ENCODE measurements at places on chromosomes 12 and 14.

DNA sequence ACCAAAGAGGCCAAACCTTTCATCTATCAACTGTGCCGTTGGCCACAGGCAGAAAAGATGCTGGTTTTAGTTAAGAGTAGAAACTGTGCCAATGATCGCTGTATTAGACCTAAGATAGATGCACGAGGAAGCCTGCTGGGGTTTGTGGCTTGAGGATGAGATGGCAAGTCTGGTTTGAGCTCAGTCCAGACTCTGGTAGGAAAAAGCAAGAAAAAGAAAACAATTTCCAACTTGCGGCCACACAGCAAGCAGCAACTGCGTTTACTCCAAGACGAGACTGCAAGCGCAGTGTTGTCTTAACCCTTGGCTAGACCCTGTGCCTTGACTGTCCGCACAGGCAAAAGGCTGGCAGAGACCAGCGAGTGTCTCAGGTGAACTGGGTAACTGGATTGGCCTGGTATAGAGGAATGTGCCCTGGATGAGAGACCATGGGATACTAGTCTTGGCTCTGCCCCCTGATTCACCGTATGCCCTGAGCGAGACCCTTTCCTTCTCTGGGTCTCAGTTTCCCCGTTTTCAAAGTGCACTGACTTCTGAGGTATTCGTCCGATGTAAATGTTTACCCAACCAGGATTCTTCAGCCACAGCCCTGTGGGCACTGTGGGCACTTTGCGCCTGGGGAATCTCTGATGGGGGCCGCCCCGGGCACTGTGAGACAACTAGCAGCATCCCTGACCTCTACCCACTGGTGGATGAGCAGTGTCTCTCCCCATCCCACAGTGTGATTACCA, 113.4 kb downstream of the DICER1 start:
- no peak for DNase-seq

DNA sequence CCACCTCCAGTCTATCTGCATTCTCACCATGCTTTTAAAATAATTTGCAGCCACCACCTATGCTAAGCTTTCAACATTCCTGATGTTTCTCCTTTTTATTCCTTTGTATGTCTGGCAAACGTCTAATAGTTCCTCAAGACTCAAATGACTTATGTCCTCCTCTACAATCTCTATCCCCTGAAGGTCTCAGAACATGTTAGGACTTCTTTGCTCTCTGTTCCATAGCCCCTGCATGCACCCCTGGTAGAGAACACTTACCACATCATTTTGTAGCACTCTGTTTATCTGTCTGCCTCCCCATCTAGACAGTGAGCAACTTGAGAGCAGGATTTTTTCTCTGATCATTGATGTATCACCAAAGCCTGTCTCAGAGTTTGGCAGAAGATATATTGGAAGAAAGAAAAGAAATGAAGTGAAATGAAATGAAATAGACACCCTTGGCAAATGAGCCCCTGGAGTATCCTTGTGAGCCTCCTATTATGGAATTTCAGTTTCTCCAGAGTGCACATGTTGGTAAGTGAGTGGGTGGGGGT, 1231.2 kb upstream of the FLRT2 start:
- no peak for DNase-seq

DNA sequence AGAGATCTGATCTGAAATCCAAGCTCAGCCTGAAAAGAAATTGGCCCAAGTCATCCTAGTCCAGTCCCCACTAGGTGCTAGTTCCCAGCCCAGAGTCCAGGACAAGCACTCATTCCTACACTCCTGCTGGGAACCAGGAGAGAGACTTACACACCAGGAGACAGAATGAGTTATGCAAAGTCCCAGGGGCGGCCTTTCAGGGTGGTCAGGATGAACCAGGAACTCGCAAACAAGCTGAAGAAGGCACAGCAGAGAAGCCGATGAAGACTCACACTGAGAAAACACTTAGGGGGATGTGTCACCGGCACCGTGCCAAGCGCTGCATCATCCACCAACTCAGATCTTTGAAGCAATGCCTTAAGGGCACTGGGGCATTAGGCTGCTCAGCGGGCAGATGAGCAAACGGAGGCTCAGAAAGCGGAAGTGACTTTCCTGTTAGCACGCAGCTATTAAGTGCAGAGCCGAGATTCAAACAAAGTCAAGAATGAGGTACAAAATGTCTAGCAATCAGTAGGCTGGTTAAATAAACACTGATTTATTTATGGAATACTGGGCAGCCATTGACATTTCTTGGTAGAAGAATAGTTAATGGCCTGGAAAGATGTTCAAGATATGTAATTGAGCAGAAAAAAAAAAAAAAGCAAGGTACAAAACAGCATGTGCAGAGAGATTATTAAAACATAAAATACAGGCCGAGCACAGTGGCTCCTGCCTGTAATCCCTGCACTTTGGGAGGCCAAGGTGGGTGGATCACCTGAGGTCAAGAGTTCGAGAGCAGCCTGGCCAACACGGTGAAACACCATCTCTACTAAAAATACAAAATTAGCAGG, 78.7 kb downstream of the LRRC74A start:
- DNase-seq, result no peak

DNA sequence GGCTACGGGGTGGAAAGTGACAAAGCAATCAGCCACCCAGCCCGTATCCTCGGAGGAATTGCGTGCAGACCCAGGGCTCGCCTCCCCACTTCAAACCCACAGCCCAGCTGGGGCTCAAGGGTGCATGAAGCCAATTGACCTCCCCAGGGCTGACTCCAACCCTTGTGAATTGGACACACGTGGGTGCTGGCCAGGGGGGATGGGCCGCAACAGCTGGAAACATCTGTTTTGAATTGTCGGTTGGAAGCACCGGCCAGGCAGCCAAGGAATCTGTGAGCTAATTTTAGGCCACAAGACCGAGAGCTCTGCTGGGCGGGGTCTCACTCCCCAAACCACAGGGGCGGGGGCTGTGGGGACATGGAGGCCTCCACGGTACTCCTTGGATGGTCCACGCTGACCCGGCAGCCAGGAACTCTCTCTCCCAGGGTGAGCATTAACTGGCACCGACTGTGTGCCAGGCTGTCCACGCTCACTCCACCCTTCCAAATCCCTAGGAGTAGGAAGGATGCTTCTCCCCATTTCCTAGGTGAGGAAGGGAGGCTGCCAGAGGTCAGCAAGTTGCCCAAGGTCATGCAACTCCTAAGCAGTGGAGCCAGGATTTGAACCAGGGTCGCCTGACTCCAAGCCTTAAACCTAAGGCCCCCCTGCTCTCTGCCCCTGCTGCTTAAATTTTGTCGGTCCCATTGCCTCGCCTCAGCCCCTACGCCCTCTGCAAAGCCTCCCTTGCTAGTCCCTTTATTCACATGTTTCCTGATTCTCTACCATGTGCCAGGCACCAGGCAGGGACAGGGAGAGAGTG, 11.9 kb upstream of the TMEM119 start:
- no peak for DNase-seq

- no peak for DNase-seq
Observed at GRCh38 chr12:92556141-92556540, 146.6 kb upstream of the PLEKHG7 start.

- no peak for DNase-seq
Observed at GRCh38 chr12:79067977-79068376, 203.4 kb downstream of the SYT1 start.

DNA sequence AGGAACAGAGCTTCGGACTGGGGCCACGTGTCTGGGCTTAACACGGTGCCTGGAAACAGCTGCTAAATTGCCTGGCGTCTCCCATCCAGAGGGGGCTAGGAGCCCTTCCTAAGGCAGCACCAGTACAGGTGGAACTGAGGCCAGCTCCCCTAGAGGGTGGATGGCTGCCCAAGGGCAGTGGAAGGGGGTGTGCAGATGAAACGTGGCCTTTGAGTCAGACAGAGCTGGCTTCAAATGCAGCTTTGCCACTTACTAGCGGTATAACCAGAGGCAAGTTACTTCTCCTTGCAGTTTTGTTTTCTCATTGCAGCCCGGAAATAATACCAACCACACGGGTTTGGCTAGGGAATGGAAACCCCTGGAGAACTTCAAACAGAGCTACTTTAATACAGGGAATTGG, 59.3 kb upstream of the SLC24A4 start:
- no peak for DNase-seq

- no peak for DNase-seq
Observed at GRCh38 chr14:92414690-92415445, 91.9 kb downstream of the SLC24A4 start.

- no peak for DNase-seq
Observed at GRCh38 chr12:127548123-127548553, 718.8 kb upstream of the TMEM132C start.

DNA sequence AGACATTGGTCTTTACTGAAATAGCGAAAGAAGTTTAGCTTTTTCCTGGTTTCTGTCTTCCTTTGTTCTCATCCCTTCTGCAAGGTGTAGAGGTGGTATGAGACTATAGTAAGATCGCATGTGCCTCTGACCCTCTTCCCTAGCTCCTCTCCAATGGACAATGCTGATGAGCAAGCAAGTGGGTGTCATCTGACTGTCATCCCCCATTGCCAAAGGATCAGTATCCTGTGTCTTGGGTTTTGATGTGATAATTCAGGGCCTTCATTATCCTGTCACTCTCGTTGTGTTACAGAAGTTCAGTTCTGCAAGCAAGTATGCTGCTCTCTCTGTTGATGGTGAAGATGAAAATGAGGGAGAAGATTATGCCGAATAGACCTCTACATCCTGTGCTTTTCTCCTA, 10.0 kb upstream of the TNS2 start:
- DNase-seq, result no peak

DNA sequence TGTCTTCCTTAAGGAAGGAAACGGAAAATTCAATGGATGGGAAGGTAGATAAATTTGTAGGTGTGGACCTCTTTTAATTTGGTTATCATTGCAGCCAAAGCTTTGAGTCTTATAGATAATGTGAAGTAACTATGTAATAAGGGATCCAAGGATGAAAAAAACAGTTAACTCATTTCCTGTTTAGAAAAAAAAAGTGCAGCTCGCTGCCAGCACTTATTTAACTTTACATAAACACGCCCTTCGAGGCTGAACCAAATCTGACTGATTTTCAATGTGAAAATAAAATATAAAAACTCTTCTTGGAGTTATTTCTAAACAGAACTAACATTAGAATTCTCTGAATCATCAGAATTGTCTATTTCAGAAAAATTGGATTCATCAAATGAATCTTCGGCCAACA, 7.0 kb downstream of the NUBPL start:
- DNase-seq, result no peak

DNA sequence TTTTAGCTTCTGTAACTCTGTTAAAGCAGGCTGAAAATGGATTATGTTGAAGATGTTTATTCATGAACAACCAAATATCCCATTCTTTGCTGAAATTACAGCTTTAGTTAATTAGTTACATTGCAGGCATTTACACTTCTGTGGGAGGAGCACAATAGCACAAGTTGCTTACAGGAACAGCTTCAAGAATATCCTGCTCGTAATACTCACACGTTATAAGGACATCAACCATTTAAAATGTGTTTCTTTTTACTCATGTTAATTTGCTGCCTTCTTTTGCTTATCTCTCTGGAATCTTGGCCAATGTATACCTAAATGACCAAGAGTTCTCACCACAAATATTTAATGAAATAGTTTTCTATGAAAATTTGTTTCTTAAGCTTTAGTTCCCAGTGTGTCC, 305.2 kb upstream of the SYT1 start:
- no peak for DNase-seq

DNA sequence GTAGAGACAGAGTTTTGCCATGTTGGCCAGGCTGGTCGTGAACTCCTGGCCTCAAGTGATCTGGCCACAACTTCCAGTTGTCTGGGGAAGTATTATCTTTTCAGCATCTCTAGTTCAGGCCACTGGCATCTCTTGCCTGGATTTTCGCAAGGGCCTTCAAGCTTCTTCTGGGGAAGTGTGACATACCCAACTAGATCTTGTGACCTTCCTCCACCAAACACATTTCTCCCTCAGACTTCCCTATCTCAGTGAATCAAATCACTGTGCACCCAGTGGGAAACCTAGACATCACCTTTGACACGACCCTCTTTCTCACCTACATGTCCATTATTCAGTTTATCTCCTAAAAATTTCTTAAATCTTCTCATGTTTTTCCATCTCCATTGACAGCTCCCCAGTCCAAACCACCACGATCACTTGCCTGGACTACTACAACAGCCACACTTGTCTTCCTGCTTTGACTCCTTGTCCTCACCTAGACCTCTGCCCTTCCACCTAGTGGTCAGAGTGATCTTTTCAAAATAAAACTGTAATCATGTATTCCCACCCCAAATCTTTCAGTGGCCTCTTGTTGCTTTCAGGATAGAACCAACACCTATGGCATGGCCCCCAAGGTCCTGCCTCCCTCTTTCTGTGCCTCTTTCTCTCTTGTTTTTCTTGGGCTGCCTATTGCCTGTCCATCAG, 3.3 kb downstream of the EEF1AKMT3 start:
- DNase-seq, result no peak

DNA sequence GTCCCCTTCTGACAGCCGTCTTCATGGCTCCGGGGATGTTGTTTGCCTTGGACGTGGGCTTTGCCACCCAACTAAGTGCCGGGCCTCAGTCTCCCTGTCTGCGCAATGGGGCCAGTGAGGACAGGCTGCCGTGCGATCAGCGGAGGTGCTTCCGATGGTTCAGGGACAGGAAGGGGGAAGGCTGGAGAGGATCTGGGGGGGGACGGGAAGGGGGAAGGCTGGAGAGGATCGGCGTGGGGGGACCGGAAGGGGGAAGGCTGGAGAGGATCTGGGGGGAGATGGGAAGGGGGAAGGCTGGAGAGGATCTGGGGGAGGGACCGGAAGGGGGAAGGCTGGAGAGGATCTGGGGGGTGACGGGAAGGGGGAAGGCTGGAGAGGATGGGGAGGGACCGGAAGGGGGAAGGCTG, 3.4 kb downstream of the MMP17 start:
- DNase-seq, result no peak

- DNase-seq, result no peak
Observed at GRCh38 chr12:6866920-6867412, 365 bp upstream of the TPI1 start.

- no peak for DNase-seq
Observed at GRCh38 chr12:3164454-3165077, 87.4 kb downstream of the TSPAN9 start.

DNA sequence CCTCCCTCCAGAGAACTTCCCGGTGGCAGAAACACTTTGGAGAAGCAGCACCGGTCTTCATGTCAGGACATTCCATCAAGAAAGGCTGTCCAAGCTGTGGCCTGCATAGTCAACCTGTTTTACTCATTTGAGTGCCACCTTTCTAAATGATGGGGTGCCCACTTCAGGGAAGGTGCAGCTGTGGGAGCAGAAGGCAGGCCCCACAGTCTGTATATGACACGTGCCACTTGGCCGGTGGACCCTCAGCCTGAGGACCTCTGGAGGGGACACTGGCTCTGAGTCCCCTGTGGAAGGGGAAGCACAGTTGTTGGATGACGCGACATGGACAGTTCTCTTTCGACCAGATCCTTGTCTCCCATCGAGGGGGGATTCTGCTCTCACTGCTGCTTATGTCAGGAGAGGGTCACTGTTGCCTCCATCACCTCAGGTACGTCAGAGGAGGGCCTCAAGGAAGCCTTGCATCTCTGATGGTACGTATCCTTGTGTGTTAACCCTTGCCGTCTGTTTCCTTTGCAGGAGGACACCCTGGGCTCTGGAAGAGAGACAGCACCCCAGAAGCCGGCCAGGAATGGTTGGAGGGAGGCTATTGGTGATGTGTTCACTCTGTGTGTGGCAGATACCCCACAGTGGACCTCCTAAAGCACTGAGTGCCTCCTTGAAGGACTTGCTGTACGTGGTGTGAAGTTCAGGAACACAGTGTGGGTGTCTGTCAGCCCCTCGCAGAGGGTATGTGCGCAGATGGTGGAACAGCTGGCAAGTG, 132.1 kb upstream of the RTL1 start:
- DNase-seq, result no peak

GRCh38 chr14:61178226-61179060, 102.7 kb downstream of the TMEM30B start:
- no peak for DNase-seq

- DNase-seq, result no peak
Observed at GRCh38 chr14:33454022-33454595, 496.8 kb downstream of the EGLN3 start.
